ENCODE measurements at places on chromosomes 5 and 9. TPM values are rescaled to one million over a fixed set of nuclear protein-coding genes. Genes with fewer than 3 reads are reported as not detected.

TLE1 gene
- total RNA-seq: 77.3 TPM

BTNL9 gene
- total RNA-seq: 18.0 TPM

DNA sequence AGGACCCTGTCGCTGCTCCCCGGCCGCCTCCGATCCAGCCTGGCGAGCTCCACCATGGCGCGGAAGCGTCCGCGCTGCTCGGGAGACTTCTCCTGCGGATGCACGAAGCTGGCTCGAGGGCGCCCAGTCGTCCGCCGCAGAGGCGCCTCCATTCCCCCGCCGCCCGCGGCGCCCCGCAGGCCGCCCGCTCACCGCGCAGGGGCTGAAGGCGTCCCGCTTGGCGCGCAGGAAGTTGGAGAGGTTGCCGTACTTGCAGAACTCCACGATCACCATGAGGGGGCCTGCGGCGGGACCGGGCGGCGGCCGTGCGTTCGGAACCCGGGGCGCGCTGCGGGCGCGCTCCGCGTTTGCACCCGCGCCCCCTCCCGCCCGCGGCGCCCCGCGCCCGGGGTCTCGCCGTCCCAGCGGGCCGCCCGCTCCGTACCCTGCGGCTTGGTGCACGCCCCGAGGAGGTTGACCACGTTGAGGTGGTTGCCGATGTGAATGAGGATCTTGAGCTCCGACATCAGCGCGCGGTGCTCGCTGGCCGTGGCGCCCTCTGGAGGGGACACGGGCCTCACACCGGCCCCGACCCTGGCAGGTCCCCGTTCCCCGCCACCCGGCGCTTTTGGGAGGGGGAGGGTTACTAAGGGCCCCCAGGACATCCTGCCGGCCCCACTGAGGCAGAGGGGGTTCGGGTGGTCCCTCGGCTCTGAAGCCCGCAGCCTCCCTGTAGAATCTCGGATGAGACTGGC is 27.7 kb upstream of the SCGB3A1 start:
- no peak for DNase-seq

DNA sequence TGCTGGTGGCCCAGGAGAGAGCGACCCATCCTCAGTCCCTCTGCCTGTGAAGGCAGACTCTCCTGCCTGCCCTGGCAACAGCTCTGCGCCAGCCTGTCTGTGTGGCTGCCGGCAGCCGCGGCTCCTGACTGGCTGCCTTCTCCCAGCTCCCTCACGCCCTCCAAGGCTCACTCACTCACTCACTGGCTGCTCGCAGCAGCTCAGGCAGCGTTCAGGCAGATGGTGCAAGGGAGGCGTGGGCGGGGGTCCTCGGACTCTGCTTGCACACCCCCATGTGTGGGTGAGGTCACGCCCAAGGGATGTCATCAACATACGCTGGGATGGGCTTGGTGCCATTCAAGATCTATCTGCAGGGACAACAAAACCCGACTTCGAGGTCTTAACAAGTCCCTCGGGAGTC is 66.7 kb downstream of the DAB2IP start:
- DNase-seq: no peak

GRCh38 chr5:57662991-57663390 is 180.4 kb upstream of the ACTBL2 start:
- DNase-seq: no peak

Measured in transverse colon (tissue), 4 donors.